ENCODE measurements at places on chromosomes 6 and 20.

DNA sequence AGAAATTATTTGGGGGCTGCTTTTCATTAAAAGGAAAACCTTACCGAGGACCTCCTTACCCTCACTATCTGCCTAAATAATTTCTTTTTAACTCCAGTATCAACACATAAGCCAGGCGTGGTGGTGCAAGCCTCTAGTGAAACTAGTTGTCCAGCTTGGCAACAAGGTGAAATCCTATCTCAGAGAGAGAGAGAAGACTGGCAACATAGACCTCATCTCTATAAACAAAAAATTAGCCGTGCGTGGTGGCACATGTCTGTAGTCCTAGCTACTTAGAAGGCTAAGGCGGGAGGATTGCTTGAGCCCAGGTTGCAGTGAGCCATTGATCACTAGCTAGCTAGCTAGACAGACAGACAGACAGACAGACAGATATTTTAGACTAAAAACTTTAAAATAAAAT is 92.5 kb downstream of the ARMC2 start:
- DNase-seq: no peak

- DNase-seq: no peak
Observed at GRCh38 chr6:169388395-169389166, 134.9 kb upstream of the THBS2 start.

GRCh38 chr6:148720406-148720805 is 26.4 kb upstream of the UST start:
- DNase-seq: no peak

GRCh38 chr20:41443691-41444090 is 77.1 kb upstream of the EMILIN3 start:
- DNase-seq: no peak

GRCh38 chr6:49514571-49515484 is 15.1 kb downstream of the GLYATL3 start:
- no peak for DNase-seq

DNA sequence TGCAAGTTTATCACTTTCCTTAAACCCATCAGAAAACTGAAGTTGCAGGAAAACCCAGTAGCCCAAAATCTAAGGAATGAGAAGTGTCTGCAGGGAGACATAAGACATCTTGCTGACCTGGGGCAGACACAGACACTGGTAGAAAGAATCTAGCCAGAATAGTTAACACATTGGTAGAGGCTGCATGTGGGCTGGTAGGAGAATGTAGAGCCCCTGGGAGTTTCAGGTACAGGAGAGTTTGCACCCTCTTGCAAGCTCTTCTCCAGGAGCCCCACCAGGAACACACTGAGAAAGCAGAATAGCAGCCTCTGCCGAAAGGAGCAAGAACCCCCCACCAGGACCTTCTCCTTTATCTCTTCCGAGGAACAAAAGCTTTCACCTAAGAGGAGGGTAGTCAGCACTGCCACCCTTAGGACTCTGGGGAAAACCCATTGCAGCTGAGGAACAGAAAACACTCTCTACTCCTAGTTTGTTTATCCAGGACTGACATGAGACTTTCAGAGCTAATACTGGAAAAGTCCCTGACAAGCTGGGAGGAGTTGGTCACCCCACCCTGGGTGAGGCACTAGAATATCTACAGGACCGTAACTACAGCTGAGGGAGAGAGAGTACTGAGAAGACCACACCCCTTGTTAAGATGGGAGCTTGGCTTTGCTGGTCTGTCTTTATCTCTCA is 10.5 kb upstream of the OGFRL1 start:
- DNase-seq: no peak

DNA sequence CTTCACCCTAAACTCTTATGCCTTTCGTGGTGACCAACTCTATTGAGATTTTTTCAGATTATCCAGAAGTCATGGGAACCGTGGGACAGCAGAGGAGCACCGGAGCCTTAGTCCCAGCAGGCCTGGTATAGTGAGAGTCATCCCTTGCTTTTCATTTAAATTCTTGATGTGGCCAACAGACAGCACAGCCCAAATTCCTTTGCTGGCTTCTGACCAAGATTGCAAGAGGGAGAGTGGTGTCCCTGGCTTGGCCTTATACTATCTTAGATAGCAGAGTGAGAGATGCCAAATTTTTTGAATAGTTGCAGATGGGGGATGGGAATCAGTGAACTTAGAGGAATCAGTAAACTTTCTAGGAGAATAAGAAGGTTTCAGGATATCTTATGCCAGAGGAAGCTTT is 7.8 kb downstream of the STX11 start:
- DNase-seq: peak; percentile 38

DNA sequence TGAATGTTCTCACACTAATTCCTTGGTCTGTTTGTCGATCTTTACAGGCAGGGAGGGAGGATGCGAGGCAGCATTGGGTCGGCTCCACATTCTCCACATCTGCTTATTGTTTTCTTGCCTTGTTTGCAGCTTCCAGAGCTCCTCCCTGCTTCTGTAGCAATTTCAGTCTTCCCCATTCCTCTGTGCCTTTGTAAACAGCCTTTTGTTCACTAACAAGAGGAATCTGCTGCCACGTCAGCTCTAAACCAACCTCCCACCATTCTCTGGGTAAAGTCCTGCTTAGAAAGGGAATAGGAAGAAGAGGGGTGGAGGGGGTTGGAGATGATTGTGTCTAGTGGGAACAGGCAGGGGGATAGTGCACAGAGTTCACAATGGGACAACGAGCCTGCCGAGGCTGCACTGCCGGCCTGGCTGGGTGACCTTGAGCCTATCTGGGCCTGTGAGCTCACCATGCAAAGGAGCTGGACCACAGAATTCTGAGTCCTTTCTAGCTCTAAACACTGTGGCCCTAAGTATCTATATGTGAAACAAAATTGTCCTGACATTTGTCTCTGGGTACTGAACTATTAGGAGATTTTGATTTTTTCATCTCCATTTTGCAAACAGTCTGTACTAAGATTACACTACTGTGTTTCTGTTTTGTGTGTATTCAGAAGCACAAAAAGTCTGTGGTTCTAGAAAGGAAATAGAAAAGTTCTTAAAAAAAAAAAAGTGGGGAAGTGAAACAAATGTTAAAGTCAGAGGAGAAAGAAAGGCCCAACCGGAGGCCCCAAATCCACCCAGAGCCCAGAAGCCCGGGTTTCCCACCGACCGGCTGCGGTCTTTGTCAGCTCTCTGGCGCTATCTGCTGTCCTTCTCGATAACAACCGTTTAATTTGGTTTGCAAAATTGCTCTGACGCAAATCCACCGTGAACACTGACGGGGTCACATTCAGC is 1.4 kb upstream of the PRND start:
- DNase-seq: peak; percentile 64

DNA sequence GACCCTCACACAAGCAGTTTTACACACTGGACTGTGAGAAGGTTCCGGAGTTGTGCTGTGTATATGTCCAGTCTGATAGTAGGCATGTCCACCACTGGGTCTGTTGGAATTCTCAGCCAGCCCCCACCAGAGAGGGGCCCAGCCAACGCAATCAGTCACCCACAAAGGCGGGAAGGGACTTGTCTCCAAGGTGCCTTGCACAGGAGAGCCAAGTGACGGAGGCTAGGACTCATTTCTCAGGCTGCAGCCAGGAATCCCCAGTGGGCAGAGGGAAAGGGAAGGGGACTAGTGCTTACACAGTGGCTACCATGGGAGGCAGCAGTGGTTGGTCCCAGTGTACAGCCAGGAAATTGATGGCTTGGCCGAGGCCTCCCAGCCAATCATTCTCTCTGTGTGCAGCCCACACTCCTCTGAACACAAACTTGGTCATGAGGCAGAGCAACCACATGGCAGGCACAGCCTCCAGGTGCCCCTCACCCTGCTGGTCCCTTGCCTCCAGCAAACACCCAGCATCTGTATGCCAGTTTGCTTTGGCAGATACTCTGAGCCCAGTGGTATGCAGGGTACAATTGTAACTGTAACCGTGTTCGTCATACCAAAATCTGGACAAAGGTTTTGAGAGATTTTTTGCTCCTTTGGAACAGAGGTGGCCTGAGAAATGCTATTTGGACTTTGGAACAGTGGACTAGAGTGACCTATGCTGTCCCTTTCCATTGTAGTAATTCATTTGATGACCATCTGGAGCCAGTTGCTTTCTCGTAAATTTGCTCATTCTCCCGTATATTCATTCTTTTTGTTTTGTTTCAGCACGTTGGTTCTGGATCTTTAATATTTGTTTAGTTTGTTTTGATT is 72.9 kb upstream of the MYL9 start:
- DNase-seq: no peak

Measured in breast epithelium (tissue), 4 donors.